ENCODE measurements at places on chromosomes 3 and 15.

DNA sequence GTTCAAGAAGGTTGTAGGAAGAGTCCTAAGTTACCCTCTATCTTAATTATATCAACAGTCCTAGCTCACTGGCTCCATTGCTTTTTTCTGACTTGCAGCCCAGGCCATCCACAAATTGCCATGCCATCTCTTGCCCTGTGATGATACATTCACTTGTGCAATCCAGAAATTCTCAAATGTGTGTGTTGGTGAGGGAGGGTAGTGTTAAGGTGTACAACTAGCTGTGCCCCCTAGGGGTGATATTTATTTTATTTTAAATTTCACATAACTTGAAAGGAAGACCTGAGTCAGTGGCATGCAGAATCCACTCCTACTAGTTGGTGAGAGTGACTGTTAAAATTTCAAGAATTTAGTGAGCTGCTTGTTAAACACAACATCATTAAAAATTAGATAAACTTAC, 156.1 kb upstream of the ANKRD28 start:
- no peak for DNase-seq

DNA sequence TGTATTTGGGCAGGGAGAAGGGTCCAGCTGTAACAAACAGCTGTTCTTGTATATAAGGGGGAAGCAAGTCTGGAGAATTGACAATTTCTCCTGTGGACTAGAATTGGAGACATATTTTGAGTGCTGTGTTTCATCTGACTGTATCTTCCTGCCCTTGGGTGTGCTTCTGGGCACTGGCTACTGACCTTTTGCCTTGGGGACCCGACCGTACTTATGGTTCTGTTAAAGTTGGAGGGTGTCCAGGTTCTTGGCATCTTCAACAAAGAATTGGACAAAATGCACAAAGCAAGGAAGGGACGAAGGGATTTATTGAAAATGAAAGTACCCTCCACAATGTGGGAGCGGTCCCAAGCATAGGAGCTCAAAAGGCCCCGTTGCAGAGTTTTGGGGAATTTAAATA, 31.0 kb downstream of the MAP2K1 start:
- DNase-seq = no peak

- no peak for DNase-seq
Observed at GRCh38 chr15:100199711-100200286, 142.0 kb downstream of the ADAMTS17 start.

- no peak for DNase-seq
Observed at GRCh38 chr3:183296944-183297343, 43.9 kb downstream of the B3GNT5 start.

DNA sequence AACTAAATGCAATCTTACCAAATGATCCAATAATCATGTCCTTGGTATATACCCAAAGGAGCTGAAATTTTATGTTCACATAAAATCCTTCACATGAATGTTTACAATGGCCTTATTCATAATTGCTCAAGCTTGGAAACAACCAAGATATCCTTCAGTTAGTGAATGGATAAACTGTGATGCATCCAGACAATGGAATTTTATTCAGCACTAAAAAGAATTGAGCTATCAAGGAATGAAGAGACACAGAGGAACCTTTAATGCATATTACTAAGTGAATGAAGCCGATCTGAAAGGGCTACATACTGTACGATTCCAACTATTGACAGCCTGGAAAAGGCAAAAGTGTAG, 168.4 kb downstream of the PDE8A start:
- no peak for DNase-seq

DNA sequence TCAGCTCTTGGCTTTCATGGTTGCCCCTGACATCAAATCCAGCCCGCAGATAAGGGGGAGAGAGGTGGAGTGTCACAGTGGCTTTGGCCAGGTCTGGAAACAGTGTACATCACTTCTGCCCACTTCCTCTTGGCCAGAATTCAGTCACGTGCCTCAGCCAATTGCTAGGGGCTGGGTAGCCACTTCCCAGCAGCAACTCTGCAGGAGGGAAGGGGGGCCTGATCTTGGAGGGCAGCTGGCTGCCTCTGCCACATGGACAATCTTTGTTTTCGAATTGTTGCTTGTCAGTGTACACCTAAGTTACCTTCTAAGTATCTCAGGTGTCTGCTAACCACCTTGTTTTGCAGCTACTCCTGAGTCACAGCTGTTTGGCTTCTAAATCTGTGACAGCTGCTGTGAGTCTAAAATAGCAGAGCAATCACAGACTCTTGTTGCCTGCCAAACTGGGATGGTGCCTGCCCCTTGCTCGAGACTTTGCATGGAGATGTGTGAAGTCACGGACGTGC, 41.0 kb upstream of the LIMD1 start:
- DNase-seq = no peak

DNA sequence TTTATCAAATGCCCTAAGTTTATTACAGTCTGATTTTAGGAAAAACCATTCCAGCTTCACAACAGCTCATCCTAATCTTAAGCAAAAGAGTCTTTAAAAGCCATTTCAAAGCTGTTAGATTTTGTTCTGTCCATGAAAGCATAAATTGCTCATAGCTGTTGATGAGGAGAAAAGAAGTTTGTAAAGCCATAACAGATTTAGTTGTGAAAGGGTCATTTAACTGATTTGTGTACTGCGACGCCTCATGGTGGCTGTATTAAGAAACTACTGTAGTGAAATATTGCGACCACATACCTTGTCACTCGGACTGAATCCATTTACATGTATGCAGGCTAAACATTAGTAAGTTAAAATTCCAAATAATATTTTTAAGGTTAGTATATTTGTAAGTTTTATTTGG, 20.9 kb downstream of the BBX start:
- DNase-seq = no peak

GRCh38 chr15:59594493-59594942, 17.1 kb upstream of the GCNT3 start:
- no peak for DNase-seq

DNA sequence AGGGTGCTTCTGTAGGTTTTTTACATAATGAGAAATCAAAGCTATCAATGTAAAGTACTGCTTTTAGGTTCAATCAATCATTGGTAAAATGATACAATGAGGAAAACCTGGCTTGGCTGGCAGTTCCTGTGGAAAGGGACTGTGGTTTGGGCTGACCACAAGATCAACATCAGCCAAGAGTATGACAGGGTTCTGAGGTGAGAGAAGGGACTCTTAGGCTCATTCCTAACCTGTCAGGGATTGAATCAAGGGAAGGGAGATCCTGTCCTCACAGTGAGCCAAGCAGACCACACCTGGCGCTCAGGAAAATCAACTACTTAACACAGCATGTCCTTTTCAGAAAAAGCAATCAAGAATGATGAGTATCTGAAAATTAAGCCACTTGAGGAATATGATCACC, 111.1 kb downstream of the MAGI1 start:
- no peak for DNase-seq

DNA sequence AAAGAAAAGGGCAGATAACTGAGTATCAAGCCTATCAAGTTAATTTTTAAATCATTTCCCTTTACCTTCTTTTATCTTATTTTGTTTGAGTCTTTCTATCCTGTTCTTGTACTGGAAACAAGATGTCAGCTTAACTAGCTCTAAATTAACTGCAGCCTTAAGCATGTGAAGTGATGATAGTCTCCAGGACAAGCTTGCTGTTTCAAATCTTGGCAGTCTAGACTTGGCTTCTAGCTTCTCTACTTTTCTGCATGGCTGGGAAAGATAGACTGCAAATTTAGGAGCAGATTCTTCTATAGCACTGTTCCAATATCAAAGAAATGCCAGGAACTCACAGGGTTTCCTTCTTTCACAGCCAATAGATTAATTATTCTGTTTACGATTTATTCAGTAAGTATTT, 1034.4 kb downstream of the TUSC7 start:
- DNase-seq = no peak

DNA sequence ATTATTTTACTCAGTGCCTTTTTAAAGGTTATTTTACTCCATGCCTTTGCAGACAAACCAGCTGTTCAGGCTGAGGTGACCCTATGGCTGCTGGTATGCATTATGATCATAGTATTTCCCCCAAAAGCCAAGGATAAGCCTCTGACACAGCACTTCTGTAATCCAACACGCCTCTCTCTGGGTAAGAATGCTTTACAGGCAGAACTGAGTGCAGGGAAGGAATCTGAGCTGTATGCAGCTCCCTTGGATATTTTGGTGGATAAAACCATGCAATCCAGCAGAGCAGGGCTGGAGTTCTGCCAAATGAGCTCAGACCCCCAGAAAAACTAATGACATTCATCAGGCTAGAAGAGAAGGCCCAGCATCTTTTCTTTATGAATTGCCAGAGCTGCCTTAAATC, 11.7 kb upstream of the MAP1A start:
- no peak for DNase-seq

DNA sequence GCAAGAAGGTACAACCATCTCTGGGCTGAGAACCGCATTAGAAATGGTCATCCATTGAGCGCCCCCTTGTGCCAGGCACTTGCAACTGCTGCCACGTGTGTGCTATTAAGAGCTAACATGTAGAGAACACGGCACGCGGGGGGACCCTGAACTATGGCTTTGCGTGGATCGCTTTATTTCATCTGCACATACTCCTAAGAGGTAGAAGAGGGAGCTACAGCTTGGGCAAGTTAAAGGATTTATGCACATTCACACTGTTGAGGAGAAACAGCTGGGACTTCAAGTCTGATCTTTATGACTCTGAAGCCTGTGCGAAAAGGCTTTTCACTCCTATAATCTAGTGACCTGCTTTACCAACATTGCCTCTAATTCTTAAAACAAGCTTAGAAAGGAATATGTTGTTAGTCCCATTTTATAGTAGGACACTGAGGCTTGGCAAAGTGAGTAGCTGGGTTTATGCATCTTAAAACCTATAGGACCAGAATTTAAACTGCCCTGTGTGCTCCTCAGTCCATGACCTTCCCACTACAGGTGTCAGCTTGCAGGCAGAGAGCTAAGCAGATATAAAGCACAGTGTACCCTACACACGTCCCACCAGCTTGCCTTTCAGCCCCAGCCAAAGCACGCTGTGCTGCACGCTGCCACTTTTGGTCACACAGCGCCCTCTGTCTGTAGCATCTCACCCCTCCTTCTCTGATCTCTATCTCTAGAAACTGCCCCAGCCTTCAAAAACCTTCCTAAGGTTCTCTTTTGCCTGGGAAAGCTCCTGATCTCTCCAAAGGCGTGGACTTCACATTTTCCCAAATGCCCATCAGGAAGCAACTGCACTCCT, 57.8 kb downstream of the STARD5 start:
- peak; percentile 67 for DNase-seq

All from activated CD8-positive, alpha-beta memory T cell treated with anti-CD3 and anti-CD28 coated beads for 1 hour (primary cell).